Panc1 (cell line): ENCODE measurements at places on chromosomes 11 and 22.

GRCh38 chr11:15145615-15146014, 30.9 kb downstream of the INSC start:
- H3K27ac ChIP-seq: no peak overlapping the region
- no peak overlapping the region for H3K4me3 ChIP-seq
- no peaks in the 10 kb centered on the region; the same call in 1 of the 2 replicates for H3K27me3 ChIP-seq
- H3K4me1 ChIP-seq: no peaks in the 10 kb centered on the region

- H3K36me3 ChIP-seq: no peaks in the 10 kb centered on the region
- DNase-seq: no peak
- H3K27ac ChIP-seq: no peak overlapping the region
- no peaks in the 10 kb centered on the region for H3K4me1 ChIP-seq
Observed at GRCh38 chr11:2678396-2678795, 21.4 kb downstream of the KCNQ1OT1 start.

DNA sequence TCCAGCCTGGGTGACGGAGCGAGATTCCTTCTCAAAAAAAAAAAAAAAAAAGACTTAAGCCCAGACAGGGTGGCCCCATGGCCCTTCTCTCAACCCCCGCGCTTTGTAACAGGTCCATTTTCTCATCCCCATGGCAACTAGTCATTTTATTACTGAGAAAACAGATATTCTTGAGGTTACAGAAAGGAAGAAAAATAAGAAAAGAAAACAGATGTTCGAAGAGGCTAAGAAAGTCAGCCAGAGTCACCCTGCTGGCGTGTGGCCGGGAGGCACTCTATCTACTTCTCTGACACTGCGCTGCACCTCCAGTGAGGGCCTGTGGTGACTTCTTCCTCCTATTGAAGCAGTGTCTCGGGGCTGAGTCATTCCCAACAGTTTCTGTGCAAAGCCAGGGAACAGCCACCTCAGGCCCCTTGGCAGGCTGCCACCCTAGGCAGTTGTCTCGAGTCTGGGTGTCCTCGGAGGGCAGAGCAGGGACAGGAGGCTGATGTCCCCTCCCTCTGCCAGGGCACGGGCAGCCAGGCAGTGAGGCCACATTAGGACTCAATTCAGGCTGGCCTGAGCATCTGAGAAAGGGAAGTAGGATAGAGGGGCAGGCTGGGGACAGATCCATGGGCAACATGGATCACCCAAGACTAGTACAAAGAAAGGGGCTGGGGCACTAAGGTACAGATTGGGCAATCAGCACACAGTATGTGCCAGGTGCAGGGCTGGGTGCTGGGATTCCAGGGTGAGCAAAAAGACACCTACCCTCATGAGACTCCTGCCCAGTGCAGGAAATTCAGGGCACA, 16.4 kb upstream of the SYVN1 start:
- DNase-seq: peak; percentile 64
- no peaks in the 10 kb centered on the region for H3K27me3 ChIP-seq
- H3K27ac ChIP-seq: peak overlapping the region; percentile 55
- H3K4me3 ChIP-seq: no peak overlapping the region

DNA sequence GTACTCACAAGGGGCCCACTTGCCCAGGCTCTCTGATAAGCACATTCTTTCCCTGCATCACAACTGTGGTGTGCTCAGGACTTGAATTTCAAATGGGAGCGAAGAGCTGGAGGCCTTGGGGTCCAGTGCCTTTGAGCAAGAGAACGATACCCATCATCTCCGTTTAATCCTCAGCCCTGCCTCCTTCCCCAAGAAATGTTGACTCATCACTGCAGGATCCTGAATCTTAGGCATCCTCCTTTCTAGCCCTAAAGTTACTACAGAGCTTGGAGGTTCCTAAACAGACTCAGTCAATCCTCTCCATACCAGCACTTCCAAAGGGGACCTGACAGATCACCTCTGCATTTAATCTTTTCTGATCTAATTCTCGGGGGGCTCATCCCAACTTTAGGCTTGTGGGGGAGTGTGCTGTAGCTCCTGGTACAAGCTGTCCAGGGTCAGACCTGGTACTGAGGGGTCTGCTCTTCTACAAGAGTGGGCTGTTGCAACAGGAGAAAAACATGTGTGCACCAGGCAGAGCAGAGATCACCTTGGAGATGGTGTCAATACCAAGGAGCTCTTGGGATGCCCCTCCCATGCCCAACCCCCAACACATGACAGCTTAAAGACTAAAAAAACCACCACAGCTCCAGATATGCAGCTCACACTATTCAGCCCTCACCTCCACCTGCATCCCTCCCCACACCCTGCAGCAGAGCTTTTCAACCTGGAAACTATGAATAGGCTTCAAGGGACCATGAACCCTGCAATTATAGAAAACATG, 3.9 kb upstream of the PRG2 start:
- no peak overlapping the region for H3K27ac ChIP-seq
- H3K27me3 ChIP-seq: peaks cover 23% of the 10 kb centered on the region
- no peaks in the 10 kb centered on the region for H3K4me1 ChIP-seq
- no peak for DNase-seq
- H3K36me3 ChIP-seq: no peaks in the 10 kb centered on the region

DNA sequence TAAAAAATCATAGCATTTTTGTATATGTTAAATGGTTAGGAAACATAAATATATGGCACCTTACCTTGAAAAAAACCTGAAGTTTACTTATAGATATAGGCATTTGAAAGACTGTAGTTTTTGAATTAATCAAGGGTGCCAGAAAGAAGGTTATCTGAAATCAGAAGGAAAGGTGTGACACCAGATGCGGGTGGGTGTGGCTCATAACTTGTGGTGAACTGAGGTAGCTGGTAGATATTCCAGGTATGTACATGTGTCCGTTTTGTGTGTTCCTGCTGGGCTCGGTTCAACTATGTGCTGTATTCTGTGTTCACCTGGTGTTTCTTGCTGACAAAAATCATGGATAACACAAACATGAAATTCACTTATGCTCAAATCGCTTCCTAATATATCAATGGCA, 35.6 kb downstream of the STK33 start:
- no peak overlapping the region for H3K27ac ChIP-seq
- DNase-seq: no peak
- no peaks in the 10 kb centered on the region for H3K36me3 ChIP-seq
- H3K4me3 ChIP-seq: no peak overlapping the region
- no peaks in the 10 kb centered on the region for H3K4me1 ChIP-seq

- DNase-seq: no peak
- no peak overlapping the region for H3K27ac ChIP-seq
- H3K4me3 ChIP-seq: no peak overlapping the region
- H3K27me3 ChIP-seq: no peaks in the 10 kb centered on the region
Observed at GRCh38 chr11:26847459-26847858, 125.6 kb upstream of the SLC5A12 start.

DNA sequence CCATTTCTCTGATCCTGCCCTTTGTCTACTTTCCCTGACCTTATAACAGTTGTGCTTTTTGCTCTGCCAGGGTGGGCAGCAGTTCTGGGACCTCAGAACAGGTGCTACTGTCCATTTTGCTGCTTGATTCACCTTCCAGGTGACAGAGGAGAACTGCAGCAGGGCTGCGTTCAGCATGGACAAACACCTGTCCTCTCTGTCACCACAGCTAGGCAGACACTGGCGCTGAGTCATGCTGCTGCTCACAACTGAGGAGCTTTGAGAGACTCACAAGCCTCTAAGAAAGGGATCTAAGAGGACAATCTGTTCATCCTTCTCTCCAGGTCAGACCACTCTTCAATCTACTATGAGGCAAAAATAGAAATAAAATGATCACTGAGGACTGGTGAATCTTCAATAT, 1144.5 kb upstream of the CCDC90B start:
- H3K36me3 ChIP-seq: no peaks in the 10 kb centered on the region
- no peaks in the 10 kb centered on the region for H3K4me1 ChIP-seq
- DNase-seq: no peak
- no peaks in the 10 kb centered on the region for H3K27me3 ChIP-seq

DNA sequence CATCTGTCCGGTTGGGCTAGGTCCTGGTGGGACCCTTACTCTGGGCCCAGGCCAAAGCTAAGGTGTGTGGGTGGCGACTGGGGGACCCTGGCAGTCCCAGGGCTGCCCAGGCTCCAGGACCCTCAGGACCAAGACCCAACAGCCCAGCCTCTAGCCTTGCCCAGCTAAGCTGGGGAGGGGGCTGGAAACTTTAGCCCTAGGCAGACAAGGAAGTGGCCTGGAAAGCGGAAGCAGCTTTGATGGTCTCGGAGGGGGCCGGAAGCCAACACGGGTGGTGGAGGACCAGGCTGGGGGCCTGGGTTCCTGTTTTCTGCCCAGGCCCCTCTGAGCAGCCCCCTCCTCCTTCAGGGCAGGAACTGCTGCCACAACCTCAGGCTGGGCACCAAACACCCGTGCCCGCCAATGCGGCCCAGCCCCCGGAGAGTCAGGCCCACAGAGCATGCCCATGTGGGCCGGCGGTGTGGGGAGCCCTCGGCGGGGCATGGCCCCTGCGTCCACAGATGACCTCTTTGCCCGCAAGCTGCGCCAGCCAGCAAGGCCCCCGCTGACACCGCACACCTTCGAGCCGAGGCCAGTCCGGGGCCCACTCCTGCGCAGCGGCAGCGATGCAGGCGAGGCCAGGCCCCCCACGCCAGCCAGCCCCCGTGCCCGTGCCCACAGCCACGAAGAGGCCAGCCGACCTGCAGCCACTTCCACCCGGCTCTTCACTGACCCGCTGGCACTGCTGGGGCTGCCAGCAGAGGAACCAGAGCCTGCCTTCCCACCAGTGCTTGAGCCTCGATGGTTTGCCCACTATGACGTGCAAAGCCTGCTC, 2.8 kb downstream of the SIPA1 start:
- H3K27me3 ChIP-seq: no peaks in the 10 kb centered on the region
- no peak overlapping the region for H3K27ac ChIP-seq
- H3K4me1 ChIP-seq: peaks cover 24% of the 10 kb centered on the region
- peaks cover 2% of the 10 kb centered on the region; the same call in 1 of the 2 replicates for H3K36me3 ChIP-seq
- no peak overlapping the region for H3K4me3 ChIP-seq
- DNase-seq: no peak

- H3K36me3 ChIP-seq: no peaks in the 10 kb centered on the region
- H3K4me3 ChIP-seq: no peak overlapping the region
Observed at GRCh38 chr22:46584081-46584921, 35.9 kb upstream of the GRAMD4 start.

- no peak overlapping the region for H3K4me3 ChIP-seq
- H3K27me3 ChIP-seq: no peaks in the 10 kb centered on the region
Observed at GRCh38 chr11:109619498-109619897, 197.5 kb downstream of the C11orf87 start.

- no peak overlapping the region for H3K4me3 ChIP-seq
- DNase-seq: no peak
- no peaks in the 10 kb centered on the region for H3K4me1 ChIP-seq
- no peaks in the 10 kb centered on the region for H3K36me3 ChIP-seq
Observed at GRCh38 chr11:85945296-85945695, 90.1 kb downstream of the CCDC83 start.

DNA sequence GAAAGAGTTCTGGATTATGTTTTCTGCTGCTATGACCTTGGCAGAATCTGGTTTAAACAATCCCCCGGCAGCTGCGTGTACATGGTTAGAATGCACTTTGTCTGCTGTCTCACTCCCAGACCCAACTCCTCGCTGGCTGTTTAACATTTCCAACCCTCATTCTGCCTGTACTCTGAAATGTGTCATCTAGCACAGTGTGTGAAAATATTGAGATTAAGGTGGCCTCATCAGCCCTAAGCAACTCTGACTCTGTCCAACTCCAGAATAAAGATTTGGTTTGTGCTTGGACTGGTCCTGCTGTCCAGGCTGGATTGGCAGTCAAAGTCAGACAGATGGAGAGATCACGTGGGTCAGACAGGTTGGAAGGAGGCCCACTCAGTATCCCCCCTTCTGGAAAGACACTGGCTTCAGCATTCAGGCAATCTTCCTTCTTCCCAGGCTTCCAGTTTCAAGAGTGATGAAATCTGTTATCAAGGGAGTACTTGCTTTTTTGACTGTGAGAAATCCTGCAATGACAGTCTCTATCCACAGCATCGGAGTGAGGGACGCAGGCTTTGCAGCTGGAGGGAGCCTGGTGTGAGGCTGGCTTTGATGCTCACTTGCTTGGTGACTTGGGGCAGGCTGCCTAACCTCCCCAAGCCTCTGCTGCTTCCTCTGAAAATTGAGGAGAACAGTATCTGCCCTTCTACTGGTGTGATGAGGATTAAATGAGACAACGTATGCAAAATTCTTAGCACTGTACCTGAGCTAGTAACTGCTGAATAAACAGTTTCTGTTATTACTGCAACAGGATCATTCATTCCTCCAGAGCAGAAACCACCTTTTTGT, 29.8 kb downstream of the ABTB2 start:
- H3K27me3 ChIP-seq: no peaks in the 10 kb centered on the region
- DNase-seq: no peak
- H3K36me3 ChIP-seq: no peaks in the 10 kb centered on the region
- H3K4me3 ChIP-seq: no peak overlapping the region
- peaks cover 39% of the 10 kb centered on the region for H3K4me1 ChIP-seq

- H3K4me1 ChIP-seq: peaks cover 15% of the 10 kb centered on the region
- peak within 1 kb of the TSS; percentile 51 for H3K4me3 ChIP-seq
- H3K27ac ChIP-seq: peak within 1 kb of the TSS; percentile 89
- H3K27me3 ChIP-seq: no peaks in the 10 kb centered on the region
- no peaks in the 10 kb centered on the region for H3K36me3 ChIP-seq
- no peak for DNase-seq
Observed at GRCh38 chr22:44024288-44024921, at the start of gene PARVB. Gene PARVB, plus strand, starts transcription at chr22:44024302. Its CDS starts 38 bp downstream, at chr22:44024340.

- no peak overlapping the region for H3K27ac ChIP-seq
- H3K36me3 ChIP-seq: no peaks in the 10 kb centered on the region
- H3K4me3 ChIP-seq: no peak overlapping the region
- H3K27me3 ChIP-seq: no peaks in the 10 kb centered on the region
- H3K4me1 ChIP-seq: no peaks in the 10 kb centered on the region
Observed at GRCh38 chr22:25127318-25127717, 72.3 kb upstream of the CRYBB3 start.

GRCh38 chr22:44525941-44526778, 28.1 kb upstream of the RTL6 start:
- no peak overlapping the region for H3K27ac ChIP-seq
- H3K4me1 ChIP-seq: no peaks in the 10 kb centered on the region
- no peak overlapping the region for H3K4me3 ChIP-seq
- H3K27me3 ChIP-seq: no peaks in the 10 kb centered on the region

DNA sequence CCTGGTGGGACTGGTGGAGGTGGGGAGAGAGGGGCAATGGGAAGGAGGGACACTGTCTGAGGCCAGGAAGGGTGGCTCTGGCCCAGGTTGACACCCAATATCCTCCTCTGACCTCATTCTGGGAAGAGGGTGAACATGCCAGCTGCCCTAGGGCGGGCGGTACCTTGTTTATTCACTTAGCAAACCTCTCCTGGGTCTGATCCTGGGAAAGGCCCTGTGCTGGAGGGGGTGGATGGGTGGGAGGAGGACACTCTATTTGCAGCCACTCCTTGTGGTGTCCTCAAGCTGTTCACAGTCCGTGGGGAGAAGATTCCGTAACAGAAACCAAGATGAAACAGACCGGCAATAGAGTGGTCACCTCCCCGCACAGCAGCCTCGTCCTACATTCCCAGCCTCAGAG, 49.7 kb upstream of the EIF3D start:
- H3K27me3 ChIP-seq: no peaks in the 10 kb centered on the region
- H3K4me1 ChIP-seq: no peaks in the 10 kb centered on the region; the same call in 1 of the 2 replicates
- no peak overlapping the region for H3K27ac ChIP-seq
- DNase-seq: no peak
- no peaks in the 10 kb centered on the region for H3K36me3 ChIP-seq
